ENCODE measurements at places on chromosomes 7 and 10.

GRCh38 chr10:14086596-14086995, 244.1 kb downstream of the FRMD4A start:
- no peak for DNase-seq

DNA sequence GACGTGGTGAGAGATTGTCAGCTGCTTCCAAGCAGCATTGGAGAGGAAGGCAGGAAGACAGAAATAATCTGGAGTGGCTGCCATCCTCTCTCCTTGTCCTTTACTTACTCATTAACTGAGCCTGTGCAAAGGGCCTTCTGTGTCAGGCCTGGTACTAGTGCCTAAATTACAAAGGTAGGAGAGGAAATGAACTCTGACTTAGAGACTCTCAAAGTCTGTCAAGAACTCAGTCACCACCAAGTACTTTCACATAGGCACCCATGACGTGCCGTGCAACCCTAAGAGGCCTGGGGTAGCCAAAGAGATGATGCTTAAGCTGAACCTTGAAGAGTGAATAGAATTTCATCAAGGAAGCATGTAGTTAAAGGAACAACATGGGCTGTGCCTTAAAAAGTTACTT, 866.9 kb downstream of the LRMDA start:
- no peak for DNase-seq

- DNase-seq: no peak
These were observed 98.5 kb downstream of the TPST1 start for GRCh38 chr7:66303454-66304155.

DNA sequence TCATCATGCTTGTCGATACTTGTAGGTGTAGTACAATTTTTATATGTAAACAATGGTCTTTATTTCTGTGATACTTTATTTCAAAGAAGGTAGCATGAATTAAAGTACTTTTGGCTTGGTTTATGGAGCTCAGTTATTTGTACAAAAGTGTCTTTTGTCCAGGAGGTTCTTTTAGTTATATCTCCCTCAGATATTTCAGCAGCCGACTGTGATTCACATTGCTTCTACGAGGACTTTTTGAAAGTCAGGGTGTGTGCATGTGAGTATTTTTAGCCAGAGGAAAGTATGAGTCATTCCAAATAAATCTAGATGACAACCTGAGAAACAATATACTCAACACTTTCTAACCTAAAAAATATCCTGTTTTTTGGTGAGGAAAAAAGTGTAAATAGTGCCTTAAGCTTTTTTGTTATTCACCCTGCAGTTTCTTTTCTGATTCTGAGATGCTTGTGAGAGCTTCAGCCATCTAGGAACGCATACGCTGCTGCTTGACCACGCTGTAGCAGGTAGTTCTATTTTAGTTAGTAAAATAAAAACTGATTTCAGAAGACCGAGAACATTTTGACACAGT, 595 bp upstream of the SUN1 start:
- DNase-seq: peak; percentile 66

DNA sequence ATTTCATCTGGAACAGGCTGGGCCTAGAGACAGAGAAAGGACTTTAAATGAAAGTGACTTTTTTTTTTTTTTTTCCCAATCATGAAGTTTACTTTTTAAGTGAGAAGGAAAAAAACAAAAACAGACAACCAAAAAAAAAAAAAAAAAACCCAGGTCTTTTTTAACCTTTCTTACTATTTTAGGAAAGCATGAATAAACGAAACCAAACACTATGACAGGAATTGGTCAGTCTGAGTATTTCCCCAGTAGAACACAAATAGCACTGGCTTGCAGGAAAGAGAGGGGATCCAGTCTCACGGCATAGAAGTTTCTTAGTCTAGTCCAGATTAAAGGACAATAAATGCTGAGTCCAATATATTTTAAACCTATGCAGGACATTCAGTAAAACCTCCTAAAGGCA, 180.5 kb upstream of the CCDC6 start:
- no peak for DNase-seq

GRCh38 chr10:125105706-125106255, 54.6 kb downstream of the CTBP2 start:
- no peak for DNase-seq

- DNase-seq: no peak
These were observed 73.4 kb downstream of the OR13A1 start for GRCh38 chr10:45241865-45242520.

DNA sequence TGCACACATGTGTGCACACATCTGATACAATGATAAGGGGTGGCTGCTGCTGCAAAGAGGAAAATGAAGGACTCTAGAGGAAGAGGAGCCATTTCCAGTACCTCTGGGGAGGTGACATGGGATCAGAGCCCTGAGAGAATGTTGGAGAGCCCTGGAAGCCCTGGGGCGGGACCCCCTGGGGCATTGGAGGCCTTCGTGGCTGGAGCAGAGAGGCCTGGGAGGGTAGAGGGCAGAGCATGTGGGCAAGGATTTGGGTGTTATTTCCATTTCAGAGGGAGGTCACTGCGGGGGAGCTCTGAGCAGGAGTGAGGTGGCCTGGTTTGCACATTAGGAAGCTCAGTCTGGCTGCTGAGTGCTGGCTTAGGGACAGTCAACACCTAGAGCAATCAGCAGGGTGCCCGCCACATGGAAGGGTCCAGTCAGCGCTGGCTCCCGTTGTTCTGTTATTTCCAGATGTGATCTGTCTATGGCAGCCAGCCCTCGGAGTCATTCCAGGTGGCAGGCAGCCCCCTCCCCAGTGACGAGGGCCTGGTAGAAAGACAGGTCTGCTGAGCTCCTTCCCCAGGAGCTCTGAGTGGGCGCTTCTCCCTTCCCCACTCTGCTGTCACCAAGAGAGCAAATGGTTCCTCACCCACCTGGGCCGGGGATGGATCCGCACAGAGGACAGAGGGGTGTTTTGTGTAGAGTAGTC, 24.1 kb upstream of the BTBD16 start:
- no peak for DNase-seq

DNA sequence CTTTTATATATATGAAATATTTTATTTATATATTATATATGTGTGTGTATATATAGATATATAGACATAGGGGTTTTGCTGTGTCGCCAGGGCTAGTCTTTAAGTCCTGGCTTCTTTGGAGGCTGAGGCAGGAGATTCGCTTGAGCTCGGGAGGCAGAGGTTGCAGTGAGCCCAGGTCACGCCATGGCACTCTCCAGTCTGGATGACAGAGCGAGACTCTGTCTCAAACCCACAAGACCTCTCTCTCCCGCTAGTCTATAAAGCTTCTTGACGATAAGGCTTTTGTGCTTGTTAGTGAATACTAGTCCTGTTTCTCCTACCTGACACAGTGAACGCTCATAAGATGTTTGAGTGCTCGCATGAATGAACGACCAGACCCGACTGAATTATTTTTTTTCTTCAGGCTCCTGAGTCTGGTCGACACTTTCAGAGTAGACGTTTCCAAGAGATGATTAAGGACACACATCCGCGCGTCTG, 577 bp upstream of the DDX21 start:
- no peak for DNase-seq

DNA sequence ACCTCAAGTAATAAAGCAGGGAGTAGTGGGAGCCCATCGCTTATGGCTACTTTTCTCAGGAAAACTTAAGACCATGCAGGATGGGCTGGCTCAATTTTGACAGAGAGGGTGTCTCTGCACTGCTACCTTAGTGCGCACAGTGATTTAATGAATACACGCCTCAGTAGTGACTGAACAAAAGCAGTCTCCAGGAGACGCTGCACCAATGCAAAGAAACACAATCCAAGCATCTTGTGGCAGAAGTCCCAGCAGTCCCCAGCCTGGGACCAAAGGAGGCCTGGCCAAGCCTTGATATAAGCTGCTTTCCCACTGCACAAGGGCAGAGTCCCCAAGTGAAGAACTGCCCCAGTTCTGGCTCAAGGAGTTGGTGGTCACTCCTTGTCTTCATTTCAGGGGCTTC, 368.9 kb downstream of the KCNMA1 start:
- no peak for DNase-seq

GRCh38 chr7:95213148-95213547, 111.2 kb downstream of the PON1 start:
- DNase-seq: no peak

DNA sequence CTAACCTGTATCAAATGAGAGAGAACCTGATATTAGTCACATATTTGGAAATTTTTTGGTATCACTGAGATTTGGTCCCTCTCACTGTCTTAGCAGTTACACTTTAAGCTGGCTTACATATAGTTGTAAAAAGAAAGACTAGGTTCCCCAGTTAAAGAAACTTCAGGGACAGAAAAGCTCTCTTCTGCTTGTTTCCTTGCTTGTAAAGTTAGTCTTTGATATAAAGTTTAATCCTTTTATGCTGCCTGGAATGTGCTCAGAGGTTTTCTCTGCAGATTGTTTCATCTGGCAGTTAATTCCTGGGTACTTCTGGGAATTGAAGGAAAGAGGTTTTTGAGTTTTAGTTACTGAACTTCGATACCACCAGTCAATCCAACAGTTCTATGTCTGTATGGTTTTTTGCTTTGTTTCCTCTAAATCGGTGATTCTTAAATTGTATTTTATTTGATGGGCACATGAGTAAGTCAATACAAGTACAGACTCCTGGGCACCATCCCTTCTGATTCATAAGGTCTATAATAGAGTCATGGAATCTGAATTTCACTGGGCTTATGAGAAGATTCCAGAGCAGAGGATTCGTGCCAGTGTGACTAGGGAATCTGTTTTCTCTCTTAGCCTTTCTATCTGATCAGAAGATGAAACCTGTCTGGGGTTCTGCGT, 1080.9 kb upstream of the C7orf33 start:
- no peak for DNase-seq

- no peak for DNase-seq
These were observed 1.9 kb upstream of the PLAU start for GRCh38 chr10:73908853-73909539.

GRCh38 chr7:42107484-42108240, 129.3 kb downstream of the GLI3 start:
- DNase-seq: no peak

GRCh38 chr10:3895045-3895631, 110.1 kb upstream of the KLF6 start:
- DNase-seq: no peak

GRCh38 chr10:124003871-124004662, 89.3 kb downstream of the CHST15 start:
- DNase-seq: no peak

GRCh38 chr7:108257954-108258353, 127.8 kb upstream of the LAMB4 start:
- no peak for DNase-seq

- peak; percentile 11 for DNase-seq
These were observed 91.5 kb upstream of the EGR2 start for GRCh38 chr10:62907470-62908212.

- DNase-seq: peak; percentile 41
These were observed 1.7 kb upstream of the CXCL12 start for GRCh38 chr10:44386546-44387052.

DNA sequence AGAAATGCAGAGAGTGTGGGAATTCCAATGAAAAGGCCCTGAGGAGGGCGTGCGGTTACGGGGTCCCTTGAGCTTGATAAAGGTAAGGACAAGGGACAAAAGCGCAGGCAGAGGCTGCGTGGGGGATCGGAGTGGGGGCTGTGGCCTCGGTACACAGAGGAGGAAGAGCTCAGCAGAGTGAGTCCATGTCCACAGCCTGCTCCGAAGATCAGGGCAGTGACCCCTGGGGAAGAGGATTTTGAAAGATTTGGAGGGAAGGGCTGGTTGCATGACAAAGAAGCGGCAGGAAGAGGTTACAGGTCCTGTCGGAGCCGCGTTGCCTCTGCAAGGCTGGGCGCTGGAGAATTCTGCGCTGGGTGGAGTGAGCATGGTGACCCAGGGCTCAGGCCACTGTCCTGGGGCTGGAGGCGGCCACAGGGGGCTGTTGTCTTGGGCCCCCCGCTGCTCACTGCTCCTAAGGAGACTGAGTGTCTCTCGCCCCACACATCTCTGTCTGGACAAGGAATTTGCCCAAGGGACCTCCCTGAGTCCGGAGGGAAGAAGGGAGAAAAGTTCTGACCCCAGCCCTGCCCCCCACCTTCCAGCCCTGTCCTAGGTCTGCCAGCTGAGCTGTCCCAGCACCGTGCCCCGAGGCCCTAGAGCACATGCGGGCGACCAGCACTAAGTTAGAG, 69.8 kb upstream of the INSIG1 start:
- no peak for DNase-seq

- no peak for DNase-seq
These were observed 14.6 kb downstream of the IFIT3 start for GRCh38 chr10:89342206-89342958.

GRCh38 chr10:59905066-59905730, 1.2 kb downstream of the CCDC6 start:
- peak; percentile 49 for DNase-seq

GRCh38 chr10:116084161-116084560, 188.8 kb downstream of the GFRA1 start:
- no peak for DNase-seq

- no peak for DNase-seq
These were observed 56.1 kb upstream of the PDLIM1 start for GRCh38 chr10:95346715-95347401.

GRCh38 chr10:28240400-28240799, 62.5 kb downstream of the MPP7 start:
- DNase-seq: no peak

DNA sequence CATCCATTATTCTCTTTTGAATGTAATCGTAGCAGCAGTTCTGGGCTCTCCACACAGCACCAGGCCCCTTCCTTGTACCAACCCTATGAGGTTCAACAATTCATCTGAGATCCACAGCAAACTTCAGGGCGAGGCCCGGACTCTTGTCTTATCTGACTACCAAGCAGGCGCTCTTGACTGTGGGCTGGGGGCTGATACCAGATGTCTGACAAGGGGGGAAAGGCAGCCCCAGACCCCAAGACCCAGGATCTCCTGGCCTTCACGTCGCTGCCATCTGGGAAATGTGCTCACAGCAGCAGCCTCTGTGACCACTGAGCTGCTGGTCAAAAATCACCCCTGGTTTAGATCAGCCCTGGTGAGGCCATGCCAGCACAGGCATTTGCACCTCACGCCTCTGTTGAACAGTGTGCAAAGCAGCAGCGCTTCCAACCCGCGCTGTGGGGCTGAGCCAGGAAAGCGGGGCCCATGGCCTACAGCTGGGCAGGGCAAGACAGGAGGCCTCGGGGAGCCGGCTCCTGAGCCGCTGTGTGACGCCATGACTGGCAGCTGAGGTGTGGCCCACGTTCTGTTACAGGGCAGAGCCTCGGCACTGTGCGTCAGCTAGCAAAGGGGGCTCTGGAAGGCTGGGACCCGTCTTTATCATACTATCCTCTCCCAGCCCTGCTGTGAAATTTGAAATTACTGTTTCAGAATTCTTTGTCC, 143.9 kb downstream of the PAXIP1 start:
- no peak for DNase-seq

DNA sequence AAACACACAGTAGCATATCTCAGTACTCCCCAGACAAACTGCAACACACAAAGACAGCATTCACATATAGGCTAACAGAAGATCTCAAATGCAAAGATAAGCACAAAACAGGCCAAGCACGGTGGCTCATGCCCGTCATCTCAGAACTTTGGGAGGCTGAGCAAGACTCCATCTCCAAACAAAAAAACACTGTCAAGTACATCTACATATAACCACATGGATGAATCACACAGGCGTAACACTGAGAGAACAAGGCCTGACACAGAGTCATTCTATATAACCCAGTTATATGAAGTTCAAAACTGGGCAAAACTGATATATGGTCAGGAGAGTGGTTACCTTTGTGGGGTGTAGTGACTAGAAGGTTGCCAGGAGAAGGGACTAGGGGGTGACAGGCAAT, 506.4 kb downstream of the KCNMA1 start:
- no peak for DNase-seq

All from NAMALWA (cell line).